ENCODE measurements at places on chromosomes 5 and 9.

DNA sequence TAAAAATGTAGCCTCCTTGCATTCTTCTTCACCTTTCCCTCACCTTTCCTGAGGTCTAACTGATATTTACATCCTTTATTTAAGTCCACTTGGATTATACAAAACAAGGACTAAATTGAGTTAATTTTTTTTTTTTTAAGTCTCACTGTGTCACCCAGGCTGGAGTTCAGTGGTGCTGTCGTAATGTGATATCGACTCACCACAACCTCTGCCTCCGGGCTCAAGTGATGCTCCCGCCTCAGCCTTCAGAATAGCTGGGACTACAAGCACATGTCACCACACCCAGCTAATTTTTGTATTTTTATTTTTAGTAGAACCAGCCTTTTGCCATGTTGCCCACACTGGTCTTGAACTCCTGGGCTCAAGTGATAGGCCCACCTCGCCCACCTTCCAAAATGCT lies 195.3 kb downstream of the BNC2 start:
- DNase-seq = no peak

DNA sequence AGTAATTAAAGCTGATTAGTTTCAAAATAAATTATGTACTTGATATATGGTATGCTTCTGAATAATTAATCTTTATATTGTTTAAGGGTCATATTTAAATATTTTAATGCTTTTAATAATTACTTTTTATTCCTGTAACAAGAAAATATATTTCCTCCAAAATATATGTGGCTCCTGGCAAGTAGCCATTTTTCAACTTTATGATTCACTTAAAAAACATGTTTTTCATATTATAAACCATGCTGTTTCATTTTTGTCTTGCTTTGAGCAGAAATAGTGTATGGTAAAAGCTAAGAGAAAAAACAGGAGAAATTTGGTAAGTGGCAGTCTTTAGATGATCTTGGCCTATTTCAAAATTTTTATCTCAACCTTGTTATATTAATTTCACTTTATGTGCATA lies 14.6 kb downstream of the SPATA9 start:
- DNase-seq = no peak

- no peak for DNase-seq
These were observed 87.8 kb upstream of the APC start for GRCh38 chr5:112649882-112650281.

DNA sequence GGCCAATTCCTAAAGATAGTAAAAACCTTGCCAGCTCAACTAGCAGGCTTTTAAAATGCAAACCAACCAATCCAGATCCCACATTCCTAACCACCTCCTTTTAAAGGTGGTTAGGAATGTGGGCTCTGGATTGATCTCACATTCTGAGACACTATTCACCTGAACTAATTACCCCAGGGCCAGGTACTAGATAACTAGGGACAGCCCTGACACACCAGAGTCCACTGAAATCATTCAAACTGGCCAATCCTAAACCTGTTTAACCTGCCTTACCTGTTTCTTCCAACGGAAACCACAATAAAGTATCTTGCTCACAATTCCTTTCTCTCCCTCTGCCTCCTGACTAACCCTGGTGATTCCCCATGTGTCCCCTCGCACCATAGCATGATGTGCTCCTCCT lies 168.3 kb upstream of the DMAC1 start:
- DNase-seq = no peak

- DNase-seq = no peak
These were observed 1271.6 kb downstream of the CDH12 start for GRCh38 chr5:21581508-21581907.

- DNase-seq = no peak
These were observed 574.7 kb upstream of the SEMA6A start for GRCh38 chr5:117149312-117149711.

GRCh38 chr5:154276973-154277331 lies 86.4 kb downstream of the GALNT10 start:
- DNase-seq = no peak

GRCh38 chr9:84294241-84294950 lies 46.2 kb downstream of the SLC28A3 start:
- no peak for DNase-seq

DNA sequence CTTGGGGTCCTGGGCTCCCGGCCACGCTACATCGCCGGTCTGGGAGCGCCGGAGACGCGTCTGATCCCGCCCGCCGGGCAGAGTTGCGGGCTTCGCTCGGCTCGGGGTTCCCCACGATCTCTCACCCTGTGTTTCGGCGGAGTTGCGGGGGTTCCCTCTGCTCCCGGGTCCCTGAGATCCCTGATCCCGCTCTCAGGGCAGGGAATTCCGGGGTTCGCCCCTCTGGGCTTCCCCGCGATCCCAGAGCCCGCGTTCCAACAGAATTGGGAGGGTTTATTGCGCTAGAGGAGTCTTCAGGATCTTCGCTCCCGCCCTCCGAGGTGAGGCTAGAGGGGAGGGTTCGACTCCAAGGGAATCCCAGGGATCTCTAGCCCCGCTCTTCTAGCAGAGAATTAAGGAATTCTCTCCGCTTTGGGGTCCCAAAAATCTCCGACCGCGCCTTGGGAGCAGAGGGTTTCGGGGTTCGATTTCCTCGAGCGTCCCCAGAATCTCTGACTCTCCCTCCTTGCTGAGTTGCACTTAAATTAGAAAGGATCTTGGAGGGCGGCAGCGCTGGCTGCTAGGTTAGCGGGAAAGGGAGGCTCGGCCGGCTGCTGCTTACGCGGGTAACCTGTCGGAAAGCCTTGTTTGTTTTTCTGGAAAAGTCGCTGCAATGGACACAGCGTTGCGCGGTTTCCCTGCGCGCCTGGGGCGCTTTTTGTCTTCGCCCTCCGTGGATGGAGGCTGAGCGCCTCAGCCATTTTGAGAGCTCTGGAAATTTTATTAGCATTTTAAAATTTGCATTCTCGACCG lies 1.3 kb downstream of the DMRT1 start:
- DNase-seq = no peak

DNA sequence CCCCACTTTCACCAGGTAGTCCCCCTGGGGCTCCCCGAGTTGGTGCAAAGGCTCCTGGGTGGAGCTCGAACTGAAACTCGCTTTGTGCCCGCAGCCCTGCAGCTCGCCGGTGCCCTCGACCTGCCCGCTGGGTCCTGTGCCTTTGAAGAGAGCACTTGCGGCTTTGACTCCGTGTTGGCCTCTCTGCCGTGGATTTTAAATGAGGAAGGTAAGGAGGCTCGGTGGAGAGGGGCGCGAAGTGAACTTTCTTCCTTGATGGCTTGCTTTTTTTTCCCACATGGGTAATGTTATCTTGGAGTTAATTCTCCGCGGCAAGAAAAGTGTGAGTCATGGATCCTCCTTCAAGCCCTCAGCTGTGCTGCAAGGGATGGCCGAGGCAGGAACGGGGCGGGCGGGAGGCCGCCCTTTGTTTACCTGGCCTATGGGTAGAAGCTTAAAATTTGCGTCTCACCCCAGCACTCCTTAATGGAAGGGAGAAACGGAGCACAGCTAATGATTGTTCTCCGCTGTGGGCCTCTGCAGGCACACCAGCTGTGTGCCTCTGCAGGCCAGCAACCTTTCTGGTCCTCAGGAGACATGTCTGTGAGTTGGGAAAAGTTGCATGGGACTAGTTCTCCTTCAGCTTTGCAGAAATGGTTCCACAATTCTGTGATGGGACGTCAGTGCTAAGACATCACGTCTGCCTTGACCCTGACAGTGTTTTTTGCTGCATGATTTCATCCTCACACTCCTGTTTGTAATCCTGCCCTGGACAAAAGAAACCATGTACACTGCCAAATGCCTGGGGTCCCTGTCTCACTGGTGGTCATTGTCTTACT lies 1.1 kb downstream of the MAMDC2 start:
- DNase-seq = no peak

DNA sequence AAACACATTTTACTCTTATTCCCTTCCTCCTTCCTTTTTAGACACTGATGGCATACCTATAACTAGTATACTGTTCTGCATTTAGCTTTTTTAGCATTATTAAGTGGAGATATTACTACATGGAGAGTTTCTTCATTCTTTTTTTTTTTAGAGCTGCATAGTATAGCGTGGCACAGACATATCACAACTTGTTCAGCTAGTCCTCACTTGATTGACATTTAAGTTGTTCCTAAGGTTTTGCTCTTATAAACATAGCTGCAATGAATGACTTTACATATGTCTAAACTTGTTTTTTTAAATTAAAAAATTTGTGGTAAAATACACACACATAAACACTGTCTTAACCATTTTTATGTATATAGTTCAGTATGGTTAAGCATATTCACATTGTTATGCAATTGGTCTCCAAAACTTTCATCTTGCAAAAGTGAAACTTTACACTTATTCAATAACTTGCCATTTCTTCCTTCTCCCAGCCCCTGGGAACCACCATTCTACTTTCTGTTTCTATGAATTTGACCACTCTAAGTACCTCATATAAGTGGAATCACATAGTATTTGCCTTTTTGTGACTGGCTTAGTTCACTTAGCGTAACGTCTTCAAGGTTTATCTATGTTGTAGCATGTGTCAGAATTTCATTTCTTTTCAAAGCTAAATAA lies 48.7 kb downstream of the ANKDD1B start:
- DNase-seq = no peak

DNA sequence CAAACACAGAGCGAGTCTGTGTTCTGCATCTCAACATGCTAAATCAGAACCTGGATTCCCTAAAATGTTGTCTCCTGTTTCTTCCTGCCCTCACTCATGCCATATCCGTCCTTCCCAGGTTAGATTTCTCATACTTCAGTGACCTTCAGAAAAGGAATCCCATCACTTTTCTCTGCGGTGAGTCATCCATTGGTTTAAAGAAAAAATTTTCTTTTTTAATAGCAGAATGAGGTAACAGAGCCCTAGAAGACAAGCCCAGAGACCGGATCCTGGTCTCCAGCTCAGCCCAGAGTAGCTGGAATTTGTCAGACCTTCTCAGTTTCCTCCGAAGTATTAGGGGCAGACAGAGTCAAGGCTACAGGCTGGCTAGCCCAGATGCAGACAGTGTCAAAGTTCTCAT lies 143.2 kb upstream of the DMRT1 start:
- DNase-seq = no peak

- DNase-seq = no peak
These were observed 23.1 kb downstream of the SKP1 start for GRCh38 chr5:134153657-134154056.

DNA sequence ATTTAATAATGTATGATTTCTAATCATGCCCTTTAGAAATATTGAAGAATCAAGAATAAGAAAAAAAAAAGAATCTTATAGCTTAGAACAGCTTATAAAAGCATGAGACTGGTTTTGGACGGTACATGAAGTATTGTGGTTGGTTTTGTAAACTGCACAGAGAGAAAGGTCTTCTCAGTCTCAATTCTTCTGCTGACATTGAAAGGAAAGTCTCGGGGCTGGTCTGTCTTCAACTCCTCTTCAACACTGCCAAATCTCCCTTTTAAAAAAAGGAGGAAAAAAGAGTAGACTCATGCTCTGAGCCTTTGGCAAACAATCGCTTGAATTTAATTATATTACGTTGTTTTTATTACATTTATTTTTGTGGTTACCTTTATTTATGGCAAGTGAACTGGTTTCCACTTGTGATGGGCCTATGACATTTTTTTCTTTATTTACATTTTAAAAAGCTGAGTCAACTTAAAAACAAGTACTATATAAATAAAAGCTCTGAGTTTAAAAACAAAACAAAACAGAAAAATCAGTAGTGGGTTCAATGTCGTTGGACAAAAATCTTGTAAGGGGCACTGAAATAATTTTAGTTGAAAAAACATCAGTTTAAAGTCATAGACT lies 32.8 kb upstream of the EBF1 start:
- no peak for DNase-seq

GRCh38 chr5:157562111-157562581 lies 13.4 kb downstream of the ADAM19 start:
- no peak for DNase-seq

DNA sequence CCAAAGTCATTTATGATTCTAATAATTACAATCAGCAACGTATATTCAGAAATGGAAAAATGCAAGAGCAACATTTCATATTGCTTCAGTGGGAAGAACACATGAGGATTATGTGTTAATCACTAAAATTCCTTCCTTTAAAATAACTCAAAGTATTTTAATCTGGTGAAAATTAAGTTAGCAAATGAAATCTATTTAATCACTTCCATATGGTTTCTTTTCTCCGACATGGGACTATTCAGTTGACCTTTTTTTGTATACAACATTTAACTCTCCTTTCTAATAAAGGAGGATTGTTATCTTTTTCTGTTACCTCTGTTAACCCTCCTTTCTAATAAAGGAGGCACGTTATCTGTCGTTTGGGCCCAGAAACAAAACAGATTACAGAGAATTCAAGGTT lies 59.9 kb downstream of the HOMER1 start:
- no peak for DNase-seq

DNA sequence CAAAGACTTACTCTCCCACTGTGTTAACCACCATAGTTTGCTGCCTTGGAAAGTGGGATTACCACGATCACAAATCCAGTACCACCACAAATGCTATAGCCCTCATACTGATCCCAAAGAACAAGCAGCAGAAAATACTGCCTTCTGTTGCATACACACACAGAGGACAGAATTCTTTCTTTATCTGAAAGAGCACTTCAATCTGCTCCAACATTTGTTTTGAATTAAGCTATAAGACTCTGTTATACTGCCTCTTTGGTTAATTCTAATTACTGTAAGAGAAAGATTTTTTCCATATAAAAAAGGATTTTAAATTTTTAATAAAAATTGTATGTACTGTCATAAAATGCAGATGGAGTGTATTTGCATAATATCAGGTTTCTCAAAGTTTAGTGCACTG lies 69.8 kb downstream of the YIPF5 start:
- no peak for DNase-seq

DNA sequence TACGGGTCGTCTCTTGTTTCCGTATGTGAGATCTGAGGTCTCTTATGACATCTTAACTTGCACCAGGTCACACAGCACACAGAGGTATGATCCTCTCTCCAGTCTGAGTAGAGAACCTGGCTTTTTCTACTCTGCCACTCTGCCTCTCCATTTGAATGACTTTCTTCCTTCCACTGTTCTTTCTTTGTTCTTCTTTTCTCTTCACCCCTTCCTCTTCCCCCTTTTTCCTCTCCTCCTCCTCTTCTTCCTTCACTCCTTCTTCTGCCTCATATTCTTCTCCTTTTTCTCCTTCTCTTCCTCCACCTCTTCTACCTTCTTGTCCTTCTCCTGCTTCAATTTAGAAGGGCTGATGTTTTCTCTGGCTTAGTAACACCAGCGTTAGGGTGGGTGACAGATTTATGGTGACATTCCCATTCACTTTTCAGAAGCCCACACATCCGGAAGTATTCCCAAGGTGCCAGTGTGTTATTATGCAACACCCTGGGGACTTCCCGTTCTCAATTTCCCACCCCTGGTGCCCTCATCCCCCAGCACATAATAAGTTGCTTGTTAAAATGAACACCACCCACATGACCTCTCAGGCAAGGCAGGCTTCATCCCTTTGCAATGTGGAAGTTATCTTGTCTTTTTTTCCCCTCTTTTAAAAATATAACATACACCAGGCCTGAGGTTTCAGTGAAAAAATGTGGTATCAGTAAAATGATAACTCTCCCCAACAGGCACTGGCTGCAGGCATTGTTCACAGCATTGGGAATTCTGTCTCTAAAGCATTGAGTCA lies 122.0 kb downstream of the PAPPA start:
- DNase-seq = no peak

GRCh38 chr5:34657988-34658387 lies 1.9 kb downstream of the RAI14 start:
- DNase-seq = no peak
